Upper lobe of left lung (tissue), 6 donors: ENCODE measurements at places on chromosomes 4 and X. TPM values are rescaled to one million over a fixed set of nuclear protein-coding genes. Genes with fewer than 3 reads are reported as not detected.

FGF13 gene
- total RNA-seq, result 1.0 TPM

- H3K36me3 ChIP-seq, result no peaks in the 10 kb centered on the region
- peak overlapping the region; percentile 95 for H3K27ac ChIP-seq
- H3K27me3 ChIP-seq, result no peaks in the 10 kb centered on the region
- DNase-seq, result no peak
These were observed 1.5 kb downstream of the CLCN3 start for GRCh38 chr4:169621731-169622492.

GRCh38 chr4:108717386-108717785 lies 45.5 kb downstream of the ETNPPL start:
- no peak overlapping the region for H3K4me3 ChIP-seq
- DNase-seq, result no peak
- no peaks in the 10 kb centered on the region for H3K36me3 ChIP-seq
- H3K4me1 ChIP-seq, result no peaks in the 10 kb centered on the region

GRCh38 chr4:10083861-10084641 lies 32.5 kb downstream of the WDR1 start:
- no peak overlapping the region for H3K27ac ChIP-seq
- no peaks in the 10 kb centered on the region for H3K27me3 ChIP-seq
- peaks cover 9% of the 10 kb centered on the region for H3K4me1 ChIP-seq
- peaks cover 100% of the 10 kb centered on the region for H3K36me3 ChIP-seq

- H3K4me1 ChIP-seq, result peaks cover 3% of the 10 kb centered on the region
- H3K27ac ChIP-seq, result no peak overlapping the region
- no peaks in the 10 kb centered on the region for H3K36me3 ChIP-seq
- DNase-seq, result no peak
- H3K27me3 ChIP-seq, result no peaks in the 10 kb centered on the region
These were observed 42.9 kb upstream of the SPRY1 start for GRCh38 chr4:123353656-123354055.

DNA sequence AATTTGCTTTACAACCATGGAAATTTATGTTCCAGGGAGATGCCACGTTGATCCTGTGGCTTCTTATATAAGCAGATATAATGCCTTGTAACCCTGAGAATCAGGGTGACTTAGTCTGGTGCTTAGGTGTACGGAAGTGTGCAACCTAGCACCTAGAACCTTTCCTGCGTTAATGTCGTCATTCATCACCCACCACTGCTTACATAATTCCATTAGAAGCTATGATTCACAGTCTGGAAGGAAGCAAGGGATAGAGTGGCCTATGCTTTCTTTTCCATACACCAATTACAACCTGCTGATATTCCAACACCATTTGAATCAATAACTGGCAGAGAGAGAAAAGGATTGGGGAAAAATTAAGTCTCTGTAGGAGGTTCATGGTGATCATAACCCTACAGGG lies 17.3 kb upstream of the CXCL8 start:
- no peaks in the 10 kb centered on the region for H3K27me3 ChIP-seq
- no peak for DNase-seq
- H3K4me1 ChIP-seq, result peaks cover 18% of the 10 kb centered on the region
- H3K36me3 ChIP-seq, result no peaks in the 10 kb centered on the region
- H3K27ac ChIP-seq, result no peak overlapping the region
